K562 (cell line): ENCODE measurements at places on chromosomes 6 and 20.

DNA sequence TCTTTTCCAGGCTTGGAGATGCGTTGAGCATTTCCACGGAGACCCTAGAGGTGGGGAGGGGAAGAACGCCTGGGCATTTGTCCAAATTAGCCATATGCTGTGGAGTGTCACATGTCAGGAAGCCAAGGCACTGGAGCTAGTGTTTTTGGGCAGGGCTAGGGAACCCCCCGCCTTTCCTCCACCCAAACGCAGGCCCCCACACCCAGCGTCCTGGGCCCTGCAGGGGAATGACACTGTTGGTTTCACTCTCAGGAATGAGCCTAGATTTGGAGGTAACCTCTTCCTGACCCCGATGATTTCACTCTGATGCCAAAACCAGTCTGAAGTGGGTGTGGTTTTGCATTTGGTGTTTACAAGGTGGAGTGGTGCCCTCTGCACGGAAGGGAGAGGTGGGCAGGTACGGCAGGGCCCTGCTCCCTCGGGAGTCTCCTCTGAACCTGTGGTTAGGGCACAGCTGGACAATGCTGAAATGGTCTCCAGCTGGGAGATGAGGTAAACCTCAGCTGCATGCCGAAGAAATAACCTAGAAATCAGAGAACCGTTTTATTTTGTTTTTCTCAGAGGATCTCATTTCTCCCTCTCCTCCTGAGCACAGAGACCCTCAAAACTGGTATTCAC is 29.5 kb downstream of the MTHFD1L start:
- DNase-seq, result no peak

DNA sequence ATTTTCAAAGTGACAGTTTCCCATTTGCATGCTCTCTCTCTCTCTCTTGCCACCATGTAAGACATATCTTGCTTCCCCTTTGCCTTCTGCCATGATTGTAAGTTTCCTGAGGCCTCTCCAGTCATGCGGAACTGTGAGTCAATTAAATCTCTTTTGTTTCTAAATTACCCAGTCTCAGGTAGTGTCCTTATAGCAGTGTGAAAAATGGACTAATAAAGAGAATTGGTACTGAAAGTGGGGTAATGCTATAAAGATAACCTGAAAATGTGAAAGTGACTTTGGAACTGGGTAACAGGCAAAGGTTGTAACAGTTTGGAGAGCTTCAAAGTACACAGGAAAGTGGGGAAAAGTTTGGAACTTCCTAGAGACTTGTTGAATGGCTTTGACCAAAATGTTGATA is 389.8 kb downstream of the GRIK2 start:
- DNase-seq, result no peak

DNA sequence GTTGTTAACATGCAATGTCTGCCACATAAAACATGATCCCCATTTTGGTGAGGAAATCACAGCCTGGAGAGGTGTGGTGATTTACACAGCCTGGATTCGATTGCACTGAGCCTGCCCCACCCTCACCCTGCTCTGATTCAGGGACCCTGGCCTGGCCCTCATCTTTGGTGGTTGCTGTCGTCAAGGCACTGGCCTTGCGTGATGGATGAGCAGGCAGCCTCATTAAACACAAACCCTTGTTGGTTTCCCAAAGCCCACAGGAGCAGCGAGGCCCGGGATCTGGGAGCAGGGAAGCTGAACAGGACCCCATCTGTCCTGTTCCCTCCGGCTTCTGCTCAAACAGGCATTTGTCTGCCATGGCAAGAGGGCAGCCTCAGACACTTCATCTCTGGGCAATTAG is 70.8 kb downstream of the CHMP4B start:
- no peak for DNase-seq

GRCh38 chr6:8180327-8181159 is 78.2 kb upstream of the EEF1E1 start:
- DNase-seq, result no peak

DNA sequence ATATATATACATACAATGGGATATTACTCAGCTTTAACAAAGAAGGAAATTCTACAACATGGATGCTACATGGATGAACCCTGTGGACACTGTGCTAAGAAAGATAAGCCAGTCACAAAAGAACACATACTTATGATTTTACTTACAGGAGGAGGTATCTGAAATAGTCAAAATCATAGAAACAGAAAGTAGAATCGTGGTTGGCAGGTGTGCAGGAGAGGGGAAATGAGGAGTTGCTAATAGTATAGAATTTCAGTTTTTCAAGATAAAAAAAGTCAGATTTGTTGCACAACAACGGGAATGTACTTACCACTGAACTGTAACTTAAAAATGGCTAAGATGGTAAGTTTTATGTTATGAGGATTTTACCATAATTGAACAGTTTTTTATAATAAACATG is 706.3 kb downstream of the TFAP2A start:
- no peak for DNase-seq

- DNase-seq, result no peak
Observed at GRCh38 chr20:44990957-44991356, 24.6 kb downstream of the STK4 start.

DNA sequence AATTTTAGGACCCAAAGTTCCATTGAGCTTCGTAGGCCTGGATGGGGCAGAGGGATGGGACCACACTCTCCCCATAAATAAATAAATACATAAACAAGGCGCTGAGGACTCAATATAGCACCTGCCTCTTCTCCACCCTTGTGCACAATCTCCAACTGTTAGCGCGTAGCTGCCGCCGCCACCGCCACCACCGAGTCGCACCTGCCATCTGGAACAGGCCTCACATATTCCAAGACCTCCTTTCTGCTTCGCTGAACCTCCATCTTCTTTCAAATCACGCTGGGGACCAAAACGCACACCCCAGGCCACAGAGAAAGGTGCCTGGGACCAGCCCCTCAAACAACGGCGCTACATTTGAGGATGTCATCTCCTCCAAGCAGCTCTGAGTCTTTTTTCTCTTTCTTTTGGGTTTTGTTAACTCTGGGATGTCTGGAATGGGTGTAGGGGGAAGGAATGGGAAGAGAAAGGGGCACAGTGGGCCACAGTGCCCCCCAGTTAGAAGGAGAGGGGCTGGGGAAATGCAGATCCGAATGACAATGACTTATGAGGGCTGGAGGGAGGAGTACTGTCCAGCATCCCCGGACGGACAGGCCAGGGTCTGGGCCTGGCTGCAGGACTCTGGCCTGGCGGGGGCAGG is 49.7 kb downstream of the NOL4L start:
- no peak for DNase-seq

DNA sequence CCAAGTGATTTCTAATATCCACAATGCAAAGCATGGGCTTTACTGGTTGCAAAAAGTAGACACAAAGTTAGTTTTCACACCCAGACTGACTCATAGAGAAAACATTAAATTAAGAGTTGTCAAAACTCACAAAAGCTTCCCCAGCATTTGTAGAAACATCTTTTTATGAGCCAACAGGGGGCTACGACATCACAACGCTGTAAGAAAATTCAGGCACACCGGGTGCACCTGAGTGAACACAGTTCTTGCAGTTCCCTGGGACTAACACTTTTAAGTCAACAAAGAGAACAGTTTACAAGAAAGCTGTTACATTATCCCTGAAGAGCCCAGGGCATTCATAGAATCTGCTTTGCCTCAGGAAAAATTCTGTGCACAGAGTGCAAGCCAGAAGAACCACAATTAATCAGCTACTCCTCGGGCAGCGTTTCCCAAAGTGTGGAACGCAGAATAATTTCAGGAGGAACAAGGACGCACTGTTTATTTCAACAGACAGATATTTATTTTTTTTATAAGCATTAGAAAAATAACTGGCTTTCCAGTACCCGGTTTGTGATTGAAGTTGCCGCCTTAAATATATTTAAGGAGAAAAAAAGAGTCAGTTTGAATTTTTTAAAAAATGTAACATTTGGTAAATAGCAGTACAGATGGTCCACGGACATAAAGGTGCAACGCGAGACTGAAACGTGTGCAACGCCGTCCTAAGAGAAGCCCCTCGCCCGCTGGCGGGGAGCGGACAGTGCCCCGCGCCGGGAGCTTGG is 1.2 kb downstream of the NCOA5 start:
- no peak for DNase-seq

DNA sequence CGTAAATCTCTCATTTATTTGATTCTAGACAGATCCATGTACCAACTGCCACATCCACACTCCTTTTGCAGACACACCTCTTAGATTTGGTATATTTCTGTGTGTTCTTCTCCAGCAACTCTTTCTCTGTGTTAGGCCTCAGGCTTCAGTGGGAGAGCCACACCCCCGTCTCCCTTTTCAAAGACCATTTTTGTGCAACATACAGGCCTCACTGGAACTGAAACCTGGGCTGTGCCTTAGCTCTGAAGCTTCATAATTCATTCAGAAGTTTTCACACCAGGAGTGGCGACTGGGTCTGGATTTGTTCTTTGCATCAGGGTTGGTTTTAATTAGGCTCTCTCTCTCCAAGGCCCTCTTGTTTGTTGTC is 170.2 kb downstream of the THBS2 start:
- no peak for DNase-seq
